ENCODE measurements at places on chromosomes 7 and 10.
A peak's percentile ranks its signal among the peaks of the same experiment; 100 is the strongest.

- no peak for DNase-seq
Observed at GRCh38 chr7:101969997-101970585, 152.7 kb downstream of the CUX1 start.

GRCh38 chr10:65559369-65559768 lies 1366.5 kb upstream of the LRRTM3 start:
- DNase-seq = no peak

DNA sequence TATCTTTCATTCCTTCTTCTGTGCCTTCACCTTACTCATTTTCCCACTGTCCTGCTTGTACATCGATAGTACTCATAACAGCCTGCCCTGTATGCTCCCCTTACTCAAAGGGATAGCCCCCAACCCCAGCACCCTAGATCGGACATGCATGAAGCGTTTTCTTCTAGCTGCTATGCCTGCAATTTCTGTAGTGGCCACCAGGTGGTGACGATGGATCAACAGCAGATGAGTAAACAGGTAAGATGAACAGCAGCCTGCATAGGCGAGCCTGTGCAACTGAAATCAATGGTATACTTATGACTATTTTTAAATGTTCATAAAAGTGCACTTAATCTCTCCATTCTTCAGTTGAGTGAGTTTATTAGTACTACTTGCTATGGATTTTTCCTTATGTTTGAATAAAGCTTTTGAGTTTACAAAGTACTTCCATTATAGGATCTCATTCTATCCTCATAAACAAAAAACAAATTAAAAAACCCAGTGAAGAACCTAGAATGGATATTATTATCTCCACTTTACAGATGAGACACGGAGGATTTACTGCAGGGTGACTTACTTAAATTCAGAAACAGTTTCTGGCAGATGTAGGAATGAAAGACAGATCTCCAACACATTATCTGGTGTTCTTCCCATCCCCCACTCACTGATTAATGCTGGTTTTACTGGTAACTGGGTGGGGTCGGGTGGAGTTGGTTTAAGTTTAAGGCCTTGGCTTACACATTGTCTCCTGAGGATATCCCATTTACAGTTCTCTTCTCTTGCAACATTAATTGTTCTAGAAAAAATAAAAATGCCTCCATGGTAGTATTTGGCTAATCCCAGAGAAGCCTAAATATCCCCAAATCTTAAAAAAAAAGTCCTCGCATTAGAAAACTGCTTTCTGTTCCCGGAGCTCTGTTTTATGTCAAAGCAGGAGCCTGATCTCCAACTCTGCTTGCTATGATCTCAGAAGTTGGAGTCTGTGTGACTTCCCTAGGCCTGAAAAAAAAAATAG lies 222.1 kb downstream of the GLI3 start:
- DNase-seq = no peak

- peak; percentile 68 for DNase-seq
Observed at GRCh38 chr7:151744656-151745638, 132.0 kb downstream of the PRKAG2 start.

DNA sequence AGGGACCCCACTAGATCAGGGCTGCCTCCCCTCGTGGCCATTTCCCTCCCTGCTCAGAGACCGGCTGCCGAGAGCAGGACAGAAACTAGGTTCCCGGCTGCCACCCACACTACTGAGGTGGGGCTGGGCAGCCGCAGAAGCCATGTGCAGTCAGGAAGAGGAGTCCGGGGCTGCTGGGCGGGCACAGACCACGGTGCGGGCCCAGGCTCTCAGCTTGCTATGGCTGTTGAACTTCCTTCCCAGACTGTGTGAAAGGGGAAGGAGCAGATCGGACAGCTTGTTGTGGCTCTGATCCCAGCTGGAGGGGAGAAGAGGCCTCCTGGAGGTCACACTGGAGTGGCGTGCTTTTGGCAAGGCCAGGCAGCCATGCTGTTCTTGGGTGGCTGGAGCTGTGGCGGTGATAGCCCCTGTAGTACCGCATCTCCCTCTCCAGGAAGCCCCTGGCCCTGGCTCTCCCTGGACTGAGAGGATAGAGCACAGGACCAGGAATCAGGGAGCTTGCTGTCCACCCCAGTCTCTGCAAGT lies 56.8 kb downstream of the HK1 start:
- no peak for DNase-seq

GRCh38 chr10:76106611-76107010 lies 675.2 kb downstream of the LRMDA start:
- no peak for DNase-seq

DNA sequence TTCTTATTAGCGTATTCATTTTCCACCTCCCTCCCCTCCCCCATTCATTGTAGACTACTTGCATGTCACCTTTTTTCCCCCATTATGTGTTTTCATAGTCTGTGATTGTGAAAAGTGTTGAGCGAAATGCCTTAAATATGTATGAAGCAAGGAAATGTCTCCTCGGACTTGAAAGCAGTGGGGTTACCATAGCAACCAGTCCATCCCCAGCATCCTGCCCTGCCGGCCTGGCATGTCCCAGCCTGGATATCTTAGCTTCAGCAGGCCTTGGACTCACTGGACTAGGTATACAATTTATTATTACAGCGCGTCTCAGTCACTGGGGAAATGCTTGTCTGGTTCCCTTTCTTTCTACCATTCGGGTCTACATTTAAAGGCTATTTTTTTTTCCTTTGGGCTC lies 283.6 kb downstream of the BICC1 start:
- no peak for DNase-seq

- peak; percentile 94 for DNase-seq
Observed at GRCh38 chr10:46541017-46541661, 15.3 kb downstream of the GPRIN2 start.
